ENCODE measurements at places on chromosomes 1 and 21.

GRCh38 chr1:157580179-157580827, 17.6 kb downstream of the FCRL4 start:
- peak; percentile 30 for DNase-seq

- no peak for DNase-seq
Measured at GRCh38 chr1:234776876-234777855, 167.2 kb upstream of the IRF2BP2 start.

GRCh38 chr1:231581859-231582258, 44.7 kb upstream of the DISC1 start:
- no peak for DNase-seq

DNA sequence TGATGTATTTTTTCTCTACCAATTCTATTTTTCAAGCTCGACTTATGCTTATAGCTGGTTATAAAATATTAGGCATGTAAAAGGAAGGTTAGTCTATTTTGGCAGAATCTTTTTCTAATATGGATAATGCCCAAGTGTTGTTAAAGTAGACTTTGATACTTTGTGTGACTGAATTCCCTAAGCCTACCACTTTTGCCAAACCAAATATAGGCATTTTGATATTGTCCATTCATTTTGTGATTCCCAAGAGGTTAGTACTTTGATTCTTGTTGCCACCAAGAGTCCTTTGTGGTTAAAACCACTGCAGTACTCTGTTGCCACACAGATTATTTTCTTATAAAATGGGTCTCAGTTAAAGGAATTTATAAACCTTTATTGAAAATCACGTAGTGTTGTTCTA, 4.2 kb downstream of the WDR3 start:
- DNase-seq, result no peak

GRCh38 chr1:214448536-214448935, 102.9 kb downstream of the PTPN14 start:
- DNase-seq, result no peak

GRCh38 chr1:41743366-41743765, 175.4 kb downstream of the HIVEP3 start:
- DNase-seq, result no peak

DNA sequence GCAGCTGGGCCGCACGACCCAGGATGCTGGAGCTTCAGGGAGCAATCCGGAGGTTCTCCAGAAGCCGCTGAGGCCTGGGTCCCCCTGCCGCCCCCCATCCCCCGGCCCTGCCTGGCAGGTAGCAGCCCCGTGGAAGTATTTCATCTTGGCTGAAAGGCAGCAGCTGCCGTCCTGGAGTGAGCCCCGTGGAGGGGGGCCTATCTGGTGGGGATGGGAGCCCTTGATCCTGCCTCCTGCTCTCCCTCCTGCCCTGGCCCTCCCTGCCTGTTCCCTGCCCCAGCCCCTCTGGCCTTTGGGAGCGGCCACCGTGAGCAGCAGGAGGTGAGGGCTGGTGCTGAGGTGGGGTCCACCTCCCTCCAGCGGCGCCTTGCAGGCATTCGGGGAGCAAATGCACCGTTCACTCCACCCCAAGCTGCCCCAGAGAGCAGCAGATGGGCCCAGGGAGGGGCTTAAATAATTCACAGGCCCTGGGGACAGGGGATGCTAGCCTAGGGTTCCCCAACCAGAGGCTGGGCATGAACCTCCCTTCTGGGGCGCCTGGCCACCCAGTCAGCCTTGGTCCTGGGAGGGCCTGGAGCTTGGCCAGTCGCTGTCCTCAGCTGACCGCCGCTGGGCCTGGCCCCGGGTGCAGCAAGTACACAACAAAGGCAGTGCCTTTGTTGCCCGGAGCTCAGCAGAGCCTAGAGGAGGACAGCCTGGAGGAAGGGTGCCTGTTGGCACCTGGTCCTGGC, 23.7 kb upstream of the PLCH2 start:
- DNase-seq, result no peak

- DNase-seq, result no peak
Measured at GRCh38 chr21:19475525-19475924, 1071.9 kb upstream of the TMPRSS15 start.

GRCh38 chr21:44199448-44199847, 41.3 kb downstream of the ICOSLG start:
- DNase-seq, result no peak

DNA sequence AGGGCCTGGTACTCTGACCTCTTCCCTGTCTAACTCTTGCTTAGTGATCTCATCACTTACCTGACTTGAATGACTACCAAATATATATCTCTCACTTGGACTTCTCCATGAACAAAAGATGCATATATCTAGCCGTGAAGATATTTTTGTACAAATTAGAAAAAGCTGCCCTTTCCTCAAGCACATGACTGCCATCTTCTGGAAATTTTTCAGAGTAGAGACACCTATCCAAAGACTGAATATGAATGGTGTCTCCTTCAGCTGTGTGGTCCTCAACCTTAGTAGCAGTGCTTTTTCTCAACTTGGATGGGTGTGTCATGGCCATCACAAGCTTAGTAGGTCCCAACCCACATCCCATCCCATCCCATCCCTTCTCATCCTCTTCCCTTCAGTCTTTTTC, 142.3 kb downstream of the DNM3 start:
- no peak for DNase-seq

GRCh38 chr1:63874278-63874880, 100.6 kb downstream of the ROR1 start:
- DNase-seq, result no peak

DNA sequence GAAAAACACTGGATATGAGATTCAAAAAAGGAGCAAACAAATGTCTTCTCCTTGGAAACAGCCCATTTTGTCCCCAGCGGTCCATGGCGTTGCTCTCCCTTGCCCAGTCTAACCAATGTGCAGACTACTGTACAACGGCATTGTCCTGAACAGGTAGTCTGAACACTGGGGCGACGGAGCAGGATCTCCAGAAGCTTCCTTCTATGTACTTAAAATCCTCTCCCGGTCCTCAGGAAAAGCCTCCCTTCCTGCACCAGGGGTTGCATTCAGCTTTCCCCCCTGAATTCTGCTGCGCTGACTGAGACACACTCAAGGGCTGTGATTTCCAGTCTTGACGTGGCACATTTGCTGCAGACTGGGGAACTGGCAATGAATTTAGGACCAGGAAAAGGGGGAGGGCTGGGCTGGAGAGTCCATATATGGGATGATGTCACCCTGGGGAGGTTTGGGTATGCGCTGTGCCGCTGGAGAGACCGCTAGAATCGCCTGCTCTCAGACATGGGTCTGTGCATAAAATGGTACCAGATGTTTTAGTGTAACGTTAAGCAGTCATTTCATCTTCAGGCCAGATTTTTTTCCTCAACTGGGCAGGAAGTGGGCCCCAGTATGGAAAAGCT, 275.9 kb upstream of the C1orf105 start:
- DNase-seq, result no peak

DNA sequence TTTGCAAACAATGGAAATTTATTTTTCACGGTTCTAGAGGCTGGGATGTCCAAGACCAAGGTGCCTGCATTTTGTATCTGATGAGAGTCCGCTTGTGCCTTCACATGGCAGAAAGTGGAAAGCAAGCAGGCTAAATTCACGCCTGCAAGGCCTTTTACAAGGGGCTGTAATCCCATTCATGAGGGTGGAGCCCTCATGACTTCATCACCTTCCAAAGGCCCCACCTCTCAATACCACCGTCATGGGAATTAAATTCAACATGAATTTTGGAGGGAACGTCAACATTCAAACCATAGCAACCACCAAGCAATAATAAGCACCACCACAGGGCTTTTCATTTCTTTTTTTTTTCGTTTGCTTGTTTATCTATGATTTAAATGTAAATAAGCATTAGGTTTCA, 115.3 kb downstream of the C1orf21 start:
- DNase-seq, result no peak

- peak; percentile 73 for DNase-seq
Measured at GRCh38 chr1:156102633-156103511, 11.6 kb upstream of the LMNA start.

GRCh38 chr1:226838456-226838855, 32.0 kb upstream of the PSEN2 start:
- DNase-seq, result no peak

DNA sequence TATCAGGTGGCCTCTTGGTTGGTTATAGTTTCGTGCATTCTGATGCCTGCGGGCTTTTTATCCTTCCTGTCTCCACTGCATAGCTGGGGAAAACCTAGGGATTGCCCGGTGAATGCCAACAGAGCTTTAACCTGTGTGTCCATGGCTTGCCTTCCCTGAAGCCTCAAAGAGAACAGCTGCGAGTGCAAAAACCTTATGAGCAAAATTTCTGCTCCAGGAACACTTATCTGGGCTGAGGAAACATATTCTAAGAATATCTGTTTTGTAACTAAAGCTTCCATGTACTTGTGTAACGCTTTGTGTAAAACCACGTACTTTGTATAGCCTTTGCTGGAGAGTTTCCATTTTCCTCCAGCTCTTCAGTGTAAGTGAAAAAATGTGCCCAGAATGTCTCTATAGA, 7.2 kb downstream of the CNST start:
- DNase-seq, result peak; percentile 12

DNA sequence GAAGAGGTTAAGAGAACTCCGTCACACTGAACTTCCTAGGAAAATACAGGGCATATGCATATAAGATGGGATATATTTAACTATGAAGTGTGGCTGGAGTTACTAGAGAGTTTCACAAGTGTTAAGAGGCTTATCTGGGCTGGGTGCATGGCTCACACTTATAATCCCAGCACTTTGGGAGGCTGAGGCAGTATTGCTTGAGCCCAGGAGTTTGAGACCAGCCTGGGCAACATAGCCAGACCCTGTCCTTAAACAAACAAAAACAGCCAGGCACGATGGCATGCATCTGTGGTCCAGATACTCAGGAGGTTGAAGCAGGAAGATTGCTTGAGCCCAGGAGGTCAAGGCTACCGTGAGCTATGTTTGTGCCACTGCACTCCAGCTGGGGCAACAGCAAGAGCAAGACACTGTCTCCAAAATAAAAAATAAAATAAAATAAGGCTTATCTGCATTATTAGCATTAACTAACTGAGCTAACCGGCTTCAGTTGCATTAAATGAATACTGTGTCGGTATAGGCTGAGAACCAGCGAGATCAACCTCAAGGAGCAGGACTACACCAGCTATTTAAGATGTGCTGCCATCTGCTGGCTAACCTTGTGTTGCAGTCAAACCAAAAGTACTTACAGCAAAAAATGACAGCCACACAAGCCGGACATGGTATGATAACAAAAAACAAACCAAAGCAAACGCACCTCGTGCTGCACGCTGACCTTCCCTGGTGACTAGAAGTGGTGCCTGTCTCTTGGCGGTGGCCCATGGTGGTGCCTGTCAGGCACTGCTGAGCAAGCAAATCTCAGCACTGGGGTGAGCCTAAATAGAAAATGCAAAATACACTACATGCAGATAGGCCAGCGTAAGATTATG, 19.7 kb upstream of the RBBP5 start:
- DNase-seq, result peak; percentile 73

- DNase-seq, result no peak
Measured at GRCh38 chr1:53553734-53554509, 94.7 kb downstream of the DMRTB1 start.

DNA sequence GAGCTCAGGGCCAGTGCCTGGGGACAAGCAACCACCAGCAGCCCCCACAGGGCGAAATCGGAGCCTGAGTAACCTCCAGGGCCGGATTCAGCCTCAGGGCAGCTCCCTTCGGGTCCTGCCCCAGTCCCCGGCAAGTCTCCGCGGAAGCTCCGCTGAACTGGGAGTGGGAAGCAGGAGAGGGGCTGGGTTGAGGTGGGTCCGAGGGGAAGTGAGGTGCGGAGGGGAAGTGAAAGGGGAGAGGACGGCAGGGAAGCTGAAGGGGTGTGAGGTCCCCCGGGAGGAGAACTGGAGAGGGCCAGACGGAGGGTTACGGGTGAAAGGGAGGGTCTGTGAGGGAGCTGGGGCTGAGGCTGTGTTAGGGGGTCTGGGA, 560 bp downstream of the PADI2 start:
- DNase-seq, result no peak

GRCh38 chr1:182984621-182985020, 31.7 kb upstream of the SHCBP1L start:
- no peak for DNase-seq

GRCh38 chr1:76928522-76928921, 61.2 kb downstream of the ST6GALNAC5 start:
- no peak for DNase-seq

- peak; percentile 40 for DNase-seq
Measured at GRCh38 chr1:43872280-43872679, 61.3 kb upstream of the ARTN start.

DNA sequence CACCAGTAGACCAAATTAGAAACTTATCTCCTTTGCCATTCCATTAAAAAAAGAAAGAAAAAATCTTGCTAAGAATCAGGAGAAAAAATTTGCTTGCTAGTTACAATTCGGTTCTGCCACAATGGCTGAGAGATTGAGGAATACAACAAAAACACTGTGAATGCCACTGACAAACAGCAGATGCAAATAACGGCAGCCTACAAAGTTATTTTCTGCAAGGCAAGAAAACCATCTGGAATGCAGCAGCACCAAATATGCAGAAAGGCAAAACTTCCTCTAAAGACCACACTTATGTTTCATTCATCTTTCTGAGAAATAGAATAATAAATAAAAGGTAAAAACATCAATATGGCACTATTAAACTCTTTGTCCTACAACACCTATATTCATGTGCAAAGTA, 75.7 kb downstream of the ENAH start:
- no peak for DNase-seq

GRCh38 chr1:207311888-207312603, 9.4 kb upstream of the CD55 start:
- DNase-seq, result no peak

- DNase-seq, result no peak
Measured at GRCh38 chr1:151547900-151548230, 7.8 kb downstream of the TUFT1 start.

- DNase-seq, result no peak
Measured at GRCh38 chr1:33443080-33443704, 12.3 kb upstream of the PHC2 start.

DNA sequence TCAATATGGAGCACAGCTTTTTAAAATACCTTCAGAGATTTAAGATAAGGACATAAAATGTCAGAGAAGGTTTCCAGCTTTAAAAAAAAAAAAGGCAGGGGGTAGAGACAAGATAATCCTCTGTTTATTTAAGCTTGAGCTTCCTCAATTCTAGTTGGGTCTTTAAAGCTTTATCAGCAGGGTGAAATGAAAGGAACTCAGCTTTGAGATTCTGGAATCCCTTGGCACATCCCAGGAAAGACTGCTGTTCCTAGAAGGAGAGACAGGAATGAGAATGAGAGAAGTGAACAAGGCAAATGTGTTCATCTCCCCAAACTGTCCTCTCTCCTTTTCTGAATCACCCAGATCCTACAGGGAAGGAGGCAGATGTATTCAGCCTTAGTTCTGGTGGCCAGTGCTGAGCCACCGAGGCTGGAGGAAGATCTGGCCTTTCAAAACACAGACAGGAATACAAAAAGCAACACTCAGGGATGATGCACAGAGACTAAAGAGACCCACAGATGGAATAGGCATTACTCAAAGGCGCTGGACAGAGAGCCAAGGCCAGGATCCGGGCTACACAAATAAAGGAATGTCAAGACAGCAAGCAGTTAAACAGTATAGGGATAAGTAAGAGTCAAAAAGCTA, 385.8 kb upstream of the DUSP10 start:
- DNase-seq, result no peak

DNA sequence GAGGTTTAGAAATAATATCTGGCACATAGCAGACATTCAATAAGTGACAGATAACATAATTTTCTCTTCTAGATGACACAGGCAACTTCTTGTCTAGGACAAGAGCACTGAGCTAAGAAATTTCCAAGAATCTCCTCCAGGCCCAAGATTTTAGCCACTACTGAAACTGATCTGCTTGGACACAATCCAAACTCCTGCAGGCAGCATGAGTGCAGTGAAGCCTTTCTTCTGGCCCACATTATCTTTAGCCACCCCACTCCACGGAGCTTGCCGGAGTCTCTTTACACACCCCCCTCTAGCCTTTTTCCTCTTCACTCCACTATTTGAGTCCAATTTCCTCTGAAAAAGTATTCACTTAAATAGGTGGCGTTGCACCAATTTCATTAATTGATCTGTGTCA, 142.9 kb upstream of the DUSP10 start:
- DNase-seq, result no peak

Measured in HL-60 (cell line).